ENCODE measurements at places on chromosomes 4 and X. TPM values are rescaled to one million over a fixed set of nuclear protein-coding genes. Genes with fewer than 3 reads are reported as not detected.

CLDN34 gene
- not detected for total RNA-seq

DNA sequence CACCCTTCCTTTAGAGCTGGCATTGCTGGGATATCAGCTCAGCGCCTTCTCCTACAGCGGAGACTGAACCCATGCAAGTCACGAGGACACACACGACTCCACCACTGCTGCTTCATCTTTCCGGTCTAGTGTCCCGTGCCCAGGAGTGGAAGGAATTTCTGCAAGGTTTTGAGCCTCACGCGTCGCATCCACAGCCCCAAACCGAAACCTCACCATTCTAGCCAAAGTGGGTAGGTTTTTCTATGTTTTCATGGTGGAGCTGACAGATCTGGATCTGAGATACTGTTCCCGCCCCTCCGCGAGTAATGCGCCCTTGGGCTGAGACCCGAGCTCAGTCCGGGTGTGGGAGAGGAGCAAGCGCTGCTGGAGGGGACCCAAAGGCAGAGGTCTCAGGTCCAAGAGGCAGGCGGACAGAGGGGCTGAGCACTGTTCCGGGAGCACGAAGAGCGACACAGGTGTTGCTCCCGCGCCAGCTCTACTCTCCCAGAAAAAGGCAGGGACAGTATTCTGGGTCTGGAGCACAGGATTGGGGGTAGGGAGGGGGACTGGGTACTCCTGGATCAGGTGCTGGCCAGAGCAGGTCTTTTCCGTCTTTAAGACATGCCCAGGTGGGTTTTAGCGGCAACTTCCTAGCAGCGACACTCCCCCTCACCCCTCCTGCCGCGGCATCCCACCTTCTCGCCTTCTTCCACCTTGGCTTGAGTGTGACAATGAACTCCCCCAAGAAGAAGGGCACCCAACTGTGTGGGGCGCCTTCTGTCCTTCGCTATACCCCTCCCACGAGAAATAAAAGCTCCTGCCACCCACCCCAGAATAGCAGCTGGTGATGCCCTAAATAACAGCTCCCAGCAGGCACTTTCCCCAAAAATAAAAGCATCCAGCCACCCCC is 1.8 kb downstream of the EPHA5 start:
- no peak for DNase-seq

RBM41 gene
- total RNA-seq, result 17.8 TPM

- no peak for DNase-seq
These were observed 60.6 kb upstream of the SLC39A8 start for GRCh38 chr4:102405821-102406401.

DNA sequence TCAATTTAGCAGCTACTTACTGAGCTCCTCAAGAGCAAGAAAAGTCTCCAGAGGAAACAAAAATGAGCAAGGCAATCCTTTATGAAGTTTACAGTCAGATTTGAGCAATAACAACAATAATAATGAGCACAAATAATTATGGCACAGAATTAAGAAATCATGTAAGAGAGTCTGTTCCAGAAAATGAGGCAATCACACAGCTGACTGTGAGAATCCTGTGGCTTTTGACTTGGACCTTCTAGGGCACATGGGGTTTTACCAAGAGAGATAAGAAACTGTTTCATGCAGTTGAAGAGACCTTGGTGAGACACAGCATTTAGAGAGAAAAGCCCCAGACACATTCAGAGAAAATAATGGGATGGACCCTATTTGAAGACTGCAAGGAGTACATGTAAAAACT is 362.6 kb upstream of the MAGEB2 start:
- DNase-seq, result no peak

PABPC5 gene
- total RNA-seq, result not detected

GRCh38 chr4:70980196-70980595 is 13.3 kb upstream of the DCK start:
- DNase-seq, result no peak

- DNase-seq, result no peak
These were observed 89.0 kb downstream of the MXRA5 start for GRCh38 chrX:3257471-3257870.

RBMXL3 gene
- total RNA-seq, result not detected

GLOD5 gene
- total RNA-seq, result not detected

GRCh38 chrX:150768580-150769190 is 75.5 kb downstream of the MTMR1 start:
- no peak for DNase-seq

DNA sequence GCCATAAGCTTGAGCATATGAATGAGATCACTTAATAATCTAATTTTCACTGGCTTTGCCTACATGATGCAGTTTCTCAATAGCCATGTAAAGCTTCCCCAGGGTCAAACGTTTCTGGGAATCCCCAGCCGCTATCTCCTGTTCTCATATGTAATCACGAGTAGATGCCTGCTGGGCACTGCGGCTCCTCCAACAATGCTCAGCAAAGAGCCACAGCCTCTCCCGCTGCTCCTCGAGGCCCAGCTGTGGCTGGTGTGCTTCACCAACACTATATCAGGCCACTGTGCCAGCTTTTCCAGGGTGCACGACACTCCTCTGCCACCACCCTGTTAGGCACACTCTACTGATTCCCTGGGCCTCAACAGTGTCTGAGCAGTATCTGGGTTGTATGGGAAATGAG is 78.3 kb upstream of the RASGEF1B start:
- no peak for DNase-seq

NLGN3 gene
- total RNA-seq, result 1.7 TPM

DNA sequence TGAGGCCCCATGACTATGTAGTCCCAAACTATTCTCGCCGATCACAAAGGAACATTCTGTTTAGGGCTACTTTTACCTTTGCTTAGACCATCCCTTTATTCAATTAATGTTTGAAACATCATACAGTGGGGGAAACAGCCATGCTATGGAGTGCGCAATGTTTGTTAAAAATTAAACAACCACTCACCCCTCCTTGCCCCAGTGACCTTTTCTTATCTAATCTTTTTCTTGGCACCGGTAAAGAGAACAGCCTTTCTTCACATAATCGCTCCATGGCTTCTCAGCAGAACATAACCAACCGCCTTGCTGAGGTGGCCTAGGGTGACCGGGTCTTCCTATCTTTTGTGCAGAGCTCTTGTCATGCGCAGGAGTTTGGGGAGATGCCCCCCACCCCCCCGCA is 152.6 kb downstream of the VCX3A start:
- DNase-seq, result no peak

CT47B1 gene
- not detected for total RNA-seq

GRCh38 chr4:15368856-15369255 is 59.0 kb upstream of the C1QTNF7 start:
- no peak for DNase-seq

TRO gene
- not detected for total RNA-seq

GRCh38 chrX:54560411-54560810 is 30.4 kb downstream of the GNL3L start:
- no peak for DNase-seq

DNA sequence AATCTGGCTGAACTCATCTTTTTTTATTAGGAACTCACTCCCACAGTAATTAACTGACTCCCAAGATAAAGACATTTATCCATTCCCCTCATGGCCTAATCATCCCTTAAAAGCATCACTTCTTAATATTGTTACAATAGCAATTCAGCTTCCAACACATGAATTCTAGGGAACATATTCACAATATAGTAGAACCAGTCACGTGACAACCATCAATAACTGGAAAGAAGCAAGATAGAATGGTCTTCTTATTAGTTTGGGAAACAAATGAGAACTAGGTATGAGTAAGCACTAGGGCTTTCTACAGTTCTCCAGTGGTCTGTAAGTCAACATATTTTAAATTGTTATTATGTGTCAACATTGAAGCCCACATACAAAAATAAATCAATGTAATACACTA is 170.1 kb downstream of the KLHL4 start:
- DNase-seq, result no peak

GRCh38 chr4:82708982-82709381 is 89.6 kb downstream of the SCD5 start:
- DNase-seq, result no peak

F8A1 gene
- total RNA-seq, result 42.4 TPM

DNA sequence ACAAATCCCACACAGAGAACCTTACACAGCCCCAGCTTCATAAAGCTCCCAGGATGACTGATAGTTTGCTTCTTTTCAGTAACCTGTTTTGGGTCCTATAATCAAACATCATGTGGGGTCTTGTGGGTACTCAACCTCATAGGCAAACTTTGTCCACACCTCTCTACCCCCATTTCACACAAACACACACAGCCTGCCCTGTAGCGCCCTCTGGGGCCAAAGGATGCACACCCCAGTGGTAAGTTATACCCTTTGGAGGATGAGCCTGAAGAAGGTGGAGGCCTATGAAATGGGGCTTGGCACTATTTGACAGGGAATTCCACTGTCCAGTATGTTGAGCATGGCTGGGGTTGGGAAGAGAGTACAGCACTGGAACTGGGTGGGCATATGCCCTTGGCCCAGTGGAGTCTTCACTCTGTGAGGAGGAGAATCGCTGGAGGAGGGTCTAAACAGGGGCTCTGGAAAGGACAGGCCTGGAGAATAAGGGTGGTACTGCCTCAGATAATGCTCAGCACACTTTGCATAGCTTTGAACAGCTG is 30.5 kb upstream of the COL25A1 start:
- DNase-seq, result peak; percentile 7

PWWP3B gene
- total RNA-seq, result not detected

GSX2 gene
- not detected for total RNA-seq

- no peak for DNase-seq
These were observed 4.8 kb downstream of the NOCT start for GRCh38 chr4:139020384-139020783.

GRCh38 chr4:118235566-118236120 is 117.2 kb downstream of the PRSS12 start:
- no peak for DNase-seq

- DNase-seq, result no peak
These were observed 61.4 kb upstream of the ENPEP start for GRCh38 chr4:110414561-110414920.

GRCh38 chr4:60133375-60133774 is 1066.8 kb upstream of the ADGRL3 start:
- DNase-seq, result no peak

DNA sequence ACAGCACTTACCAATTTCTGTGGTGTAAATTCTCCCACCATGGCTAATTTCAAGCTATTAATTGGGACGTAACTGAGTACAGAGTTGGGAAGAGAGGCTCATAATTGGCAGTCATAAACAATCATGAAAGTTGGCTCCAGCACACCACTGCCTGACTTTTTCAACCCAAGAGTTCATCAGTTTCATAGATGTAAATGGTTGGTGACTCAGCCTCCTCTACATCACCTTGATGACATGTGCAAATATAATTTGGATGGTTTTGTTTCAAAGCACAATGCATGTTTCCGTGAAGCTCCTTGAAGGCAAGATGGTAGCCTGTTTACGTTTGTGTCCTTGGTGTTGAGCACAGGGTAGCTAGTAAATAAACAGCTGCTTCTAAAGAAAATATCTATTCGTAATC is 235.1 kb downstream of the LDB2 start:
- no peak for DNase-seq

TRAM1L1 gene
- total RNA-seq, result not detected

TBC1D8B gene
- 4.5 TPM for total RNA-seq

GAGE12H gene
- not detected for total RNA-seq

DNA sequence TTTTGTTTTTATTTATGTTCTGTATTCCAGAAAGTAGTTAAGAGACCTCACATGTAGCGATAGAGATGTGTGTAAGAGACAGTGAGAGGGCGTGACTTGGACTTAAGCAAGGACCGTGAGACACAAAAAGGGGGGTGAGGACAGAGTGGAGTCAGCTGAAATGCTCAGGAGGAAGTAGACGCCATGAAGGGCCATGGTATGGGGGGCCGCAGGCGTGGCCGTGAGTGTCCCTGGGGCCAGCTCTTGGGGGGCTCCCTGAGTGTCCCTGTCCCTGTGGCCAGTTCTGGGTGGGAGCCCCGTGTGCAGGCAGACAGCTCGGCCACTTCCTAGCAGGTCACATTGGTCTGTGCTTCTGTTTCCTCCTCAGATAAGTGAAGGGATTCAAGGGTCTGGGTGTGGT is 23.0 kb upstream of the MSANTD1 start:
- no peak for DNase-seq

SULT1E1 gene
- total RNA-seq, result not detected

USP17L19 gene
- total RNA-seq, result not detected

GRCh38 chr4:152599095-152599494 is 63.2 kb upstream of the FBXW7 start:
- no peak for DNase-seq

HPGDS gene
- not detected for total RNA-seq

DNA sequence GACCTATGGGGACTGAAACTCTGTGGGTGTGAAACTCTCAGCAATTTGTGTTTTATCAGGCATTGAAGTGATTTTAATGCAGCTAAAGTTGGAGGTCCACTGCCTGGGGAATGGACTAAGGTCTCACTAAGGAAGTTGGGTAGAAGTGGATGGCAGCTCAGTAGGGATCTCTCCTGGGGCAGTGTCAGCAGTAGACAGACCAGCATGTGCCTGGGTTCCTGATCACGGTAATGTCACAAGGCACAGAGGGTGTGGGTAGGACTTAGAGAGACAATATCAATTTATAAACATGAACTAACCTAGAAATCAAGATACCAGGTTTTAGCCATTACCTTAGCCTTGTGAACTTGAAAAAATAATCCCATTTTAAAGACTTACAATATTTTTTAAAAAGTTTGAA is 380.3 kb upstream of the LCORL start:
- DNase-seq, result no peak

EVC gene
- not detected for total RNA-seq

- DNase-seq, result no peak
These were observed 46.0 kb downstream of the USP38 start for GRCh38 chr4:143230683-143231082.

DNA sequence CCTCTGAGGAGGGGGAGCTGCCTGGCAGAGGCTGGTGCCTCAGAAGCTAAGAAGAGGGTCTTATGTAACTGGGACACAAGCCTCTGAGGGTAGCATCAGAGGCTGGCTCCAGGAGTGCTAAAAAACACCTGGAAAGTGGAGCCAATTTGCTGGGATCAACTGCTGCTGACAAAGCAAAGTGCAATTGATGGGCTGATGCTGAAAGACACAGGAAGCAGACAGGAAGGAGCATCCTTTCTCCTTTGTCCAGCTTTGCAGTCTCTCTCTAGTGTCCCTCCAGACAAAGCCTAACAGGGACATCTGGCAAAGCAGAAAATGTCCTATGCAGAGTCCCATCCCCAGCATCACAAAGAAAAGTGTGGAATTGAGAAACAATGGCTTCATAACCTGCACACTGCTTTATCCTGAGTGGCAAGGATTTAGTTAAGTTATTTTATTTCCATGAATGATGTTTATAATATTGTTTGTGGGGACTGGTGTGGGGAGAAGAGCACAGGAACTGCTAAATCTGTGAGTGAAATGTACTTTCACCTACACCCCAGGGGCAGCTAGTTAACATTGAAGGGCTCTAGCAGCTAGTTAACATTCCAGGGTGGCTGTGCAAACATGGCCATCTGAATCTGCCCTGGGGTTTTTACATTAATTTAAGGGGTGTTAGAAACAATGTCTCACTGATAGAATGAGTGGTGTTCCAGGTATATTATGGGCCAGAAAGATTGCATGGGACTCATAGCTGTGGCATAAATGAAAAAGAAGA is 25.6 kb upstream of the MBTPS2 start:
- no peak for DNase-seq

SPP1 gene
- not detected for total RNA-seq

DNA sequence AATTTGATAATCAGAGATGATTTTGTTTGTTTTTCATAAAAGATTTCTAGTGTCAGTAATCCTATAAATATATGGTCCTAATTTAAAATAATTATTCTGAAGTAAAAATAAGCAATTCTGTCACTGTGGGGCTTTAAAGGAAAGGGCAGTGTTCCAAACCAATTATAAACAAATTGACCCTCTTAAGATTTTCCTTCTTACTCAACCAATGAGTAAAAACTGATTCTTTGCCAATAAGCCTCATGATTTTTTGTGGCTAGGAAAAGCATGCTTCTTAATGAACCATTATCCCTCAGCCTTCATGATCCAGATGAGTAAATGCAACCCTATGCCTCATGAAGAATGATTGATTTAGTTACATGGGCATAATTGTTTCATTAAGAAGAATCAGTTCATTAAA is 1010.4 kb downstream of the ADGRL3 start:
- no peak for DNase-seq
